ENCODE measurements at places on chromosomes 13 and 19. TPM values are rescaled to one million over a fixed set of nuclear protein-coding genes. Genes with fewer than 3 reads are reported as not detected.
A peak's percentile ranks its signal among the peaks of the same experiment; 100 is the strongest.

GRCh38 chr13:59280297-59280696 is 883.4 kb downstream of the DIAPH3 start:
- no peak overlapping the region for H3K4me3 ChIP-seq
- no peak overlapping the region for H3K27ac ChIP-seq
- DNase-seq = no peak
- no peaks in the 10 kb centered on the region for H3K27me3 ChIP-seq
- H3K4me1 ChIP-seq = no peaks in the 10 kb centered on the region

DNA sequence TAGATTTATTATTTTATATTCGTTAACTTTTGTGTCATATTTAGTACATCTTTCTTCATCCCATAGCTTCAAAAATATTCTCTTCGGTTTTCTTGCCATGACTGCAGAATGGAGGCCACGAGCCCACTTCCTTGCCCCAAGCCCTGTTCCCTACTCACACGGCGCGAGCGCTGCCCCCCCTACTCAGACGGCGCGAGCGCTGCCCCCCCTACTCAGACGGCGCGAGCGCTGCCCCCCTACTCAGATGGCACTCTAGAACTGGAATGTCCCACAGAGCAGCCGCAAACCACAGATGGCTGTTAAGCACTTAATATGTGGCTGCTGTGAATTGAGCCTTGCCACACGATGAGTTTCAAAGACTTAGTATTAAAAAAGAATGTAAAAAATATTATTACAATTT is 102.2 kb upstream of the PEG3 start:
- H3K27me3 ChIP-seq = no peaks in the 10 kb centered on the region
- H3K36me3 ChIP-seq = no peaks in the 10 kb centered on the region
- H3K4me3 ChIP-seq = no peak overlapping the region
- peak; percentile 48 for DNase-seq

DNA sequence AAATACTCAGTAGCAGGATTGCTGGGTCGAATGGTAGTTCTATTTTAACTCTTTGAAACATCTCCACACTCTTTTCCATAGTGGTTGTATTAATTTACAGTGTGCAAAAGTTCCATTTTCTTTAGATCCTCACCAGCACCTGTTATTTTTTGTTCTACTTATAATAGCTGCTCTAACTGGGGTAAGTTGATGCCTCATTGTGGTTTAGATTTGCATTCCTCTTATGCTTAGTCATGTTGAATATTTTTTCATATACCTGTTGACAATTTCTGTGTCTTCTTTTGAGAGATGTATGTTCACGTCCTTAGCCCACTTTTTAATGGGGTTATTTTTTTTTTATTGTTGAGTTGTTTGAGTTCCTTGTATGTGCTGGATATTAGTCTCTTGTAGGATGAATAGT is 144.6 kb downstream of the NBEA start:
- H3K27me3 ChIP-seq = no peaks in the 10 kb centered on the region
- no peaks in the 10 kb centered on the region for H3K36me3 ChIP-seq
- no peaks in the 10 kb centered on the region for H3K4me1 ChIP-seq
- no peak for DNase-seq

- H3K4me3 ChIP-seq = no peak overlapping the region
- H3K4me1 ChIP-seq = no peaks in the 10 kb centered on the region
- no peak for DNase-seq
- no peak overlapping the region for H3K27ac ChIP-seq
Measured at GRCh38 chr13:60074397-60074796, 89.3 kb downstream of the DIAPH3 start.

GRCh38 chr13:49690133-49690994 is 922 bp downstream of the EBPL start:
- H3K36me3 ChIP-seq = no peaks in the 10 kb centered on the region
- DNase-seq = no peak
- H3K4me3 ChIP-seq = peak overlapping the region; percentile 79
- H3K27ac ChIP-seq = no peak overlapping the region
- no peaks in the 10 kb centered on the region for H3K4me1 ChIP-seq
- H3K27me3 ChIP-seq = no peaks in the 10 kb centered on the region

DNA sequence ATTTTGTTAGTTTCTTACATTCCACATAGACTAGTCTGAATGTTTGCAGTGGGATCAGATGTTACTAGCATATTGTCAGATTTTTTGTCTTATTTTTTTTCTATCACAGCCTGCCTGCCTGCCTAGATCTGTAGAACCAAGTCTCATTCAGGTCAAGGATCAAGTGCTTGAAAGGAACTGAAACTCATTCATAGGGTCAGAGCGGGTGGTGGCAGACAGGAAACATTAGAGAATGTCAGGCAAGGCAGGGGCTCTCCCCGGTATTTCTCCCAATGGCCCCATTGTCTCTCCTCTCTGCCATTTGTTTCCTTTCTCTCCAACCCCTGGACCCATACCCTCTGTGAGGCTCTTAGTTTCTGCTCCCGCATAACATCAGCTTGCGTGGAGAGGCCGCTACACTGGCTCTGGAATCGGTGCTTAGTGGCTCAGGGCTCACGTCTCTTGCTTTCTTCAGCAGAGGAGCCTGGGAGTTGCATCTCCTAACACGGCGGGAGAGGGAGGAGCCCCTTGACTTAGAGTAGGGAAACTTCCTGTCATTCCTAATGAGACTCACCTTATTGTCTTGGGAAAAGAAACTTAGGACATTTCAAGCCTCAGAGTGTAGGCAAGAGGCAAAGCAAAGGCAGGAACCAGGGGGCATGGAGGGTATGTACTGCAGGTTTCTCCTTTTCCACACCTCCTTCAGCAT is 35.6 kb upstream of the SPATA13 start:
- no peak overlapping the region for H3K4me3 ChIP-seq
- no peak for DNase-seq
- no peak overlapping the region for H3K27ac ChIP-seq
- no peaks in the 10 kb centered on the region for H3K27me3 ChIP-seq
- no peaks in the 10 kb centered on the region for H3K36me3 ChIP-seq

GRCh38 chr13:104297075-104297474 is 1230.9 kb upstream of the SLC10A2 start:
- DNase-seq = no peak
- no peaks in the 10 kb centered on the region for H3K4me1 ChIP-seq
- H3K27me3 ChIP-seq = no peaks in the 10 kb centered on the region
- no peaks in the 10 kb centered on the region for H3K36me3 ChIP-seq
- no peak overlapping the region for H3K27ac ChIP-seq

GRCh38 chr13:45629940-45630339 is 14.4 kb upstream of the ERICH6B start:
- H3K4me3 ChIP-seq = no peak overlapping the region
- H3K36me3 ChIP-seq = no peaks in the 10 kb centered on the region
- no peaks in the 10 kb centered on the region for H3K27me3 ChIP-seq
- no peaks in the 10 kb centered on the region for H3K4me1 ChIP-seq
- DNase-seq = no peak
- H3K27ac ChIP-seq = no peak overlapping the region

- no peak overlapping the region for H3K27ac ChIP-seq
- no peaks in the 10 kb centered on the region for H3K27me3 ChIP-seq
- no peak for DNase-seq
- H3K4me1 ChIP-seq = no peaks in the 10 kb centered on the region
Measured at GRCh38 chr13:94122300-94122915, 357.1 kb downstream of the DCT start.

GRCh38 chr13:33388286-33388998 is 102.9 kb upstream of the STARD13 start:
- H3K27me3 ChIP-seq = no peaks in the 10 kb centered on the region
- no peak overlapping the region for H3K4me3 ChIP-seq
- H3K27ac ChIP-seq = no peak overlapping the region
- no peaks in the 10 kb centered on the region for H3K4me1 ChIP-seq
- H3K36me3 ChIP-seq = no peaks in the 10 kb centered on the region

DNA sequence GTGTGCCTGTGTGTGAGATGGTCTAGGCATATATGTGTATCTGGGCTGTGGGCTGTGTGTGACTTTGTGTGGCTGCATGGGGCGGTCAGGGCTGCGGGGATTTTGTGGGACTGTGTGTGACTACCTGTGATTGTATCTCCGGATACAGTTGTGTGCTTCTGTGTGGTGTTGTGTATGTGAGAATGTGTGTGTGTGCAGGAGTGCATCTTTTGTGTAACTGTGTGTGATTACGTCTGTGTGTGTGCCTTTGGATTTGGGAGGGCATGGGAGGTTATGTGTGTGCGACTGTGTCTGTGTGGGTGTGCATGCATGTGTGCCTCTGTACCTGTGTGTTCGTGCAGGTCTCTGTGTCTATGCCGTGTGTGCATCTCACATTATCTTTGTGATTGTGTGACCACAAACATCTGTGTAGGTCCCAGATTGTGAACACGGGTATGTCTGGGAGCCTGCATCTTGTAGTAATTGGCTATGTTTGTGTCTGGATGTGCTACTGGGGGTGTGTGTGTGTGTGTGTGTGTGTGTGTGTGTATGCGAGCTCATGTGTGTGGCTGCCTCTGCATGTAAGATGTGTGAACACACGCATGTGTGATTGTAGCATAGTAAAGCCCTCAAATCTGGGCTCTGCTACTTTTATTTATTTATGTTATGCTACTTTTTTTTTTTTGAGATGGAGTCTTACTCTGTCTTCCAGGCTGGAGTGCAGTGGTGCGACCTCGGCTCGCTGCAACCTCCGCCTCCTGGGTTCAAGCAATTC is 7.6 kb downstream of the EHD2 start:
- peak overlapping the region; percentile 87 for H3K27ac ChIP-seq
- H3K4me1 ChIP-seq = peaks cover 42% of the 10 kb centered on the region
- no peak overlapping the region for H3K4me3 ChIP-seq
- DNase-seq = no peak
- no peaks in the 10 kb centered on the region for H3K36me3 ChIP-seq

- no peaks in the 10 kb centered on the region for H3K4me1 ChIP-seq
- H3K27me3 ChIP-seq = no peaks in the 10 kb centered on the region
- H3K36me3 ChIP-seq = no peaks in the 10 kb centered on the region
- no peak overlapping the region for H3K4me3 ChIP-seq
- H3K27ac ChIP-seq = peak overlapping the region; percentile 17
Measured at GRCh38 chr19:11198769-11199424, 1.6 kb upstream of the KANK2 start.

GRCh38 chr13:73940098-73940497 is 194.1 kb downstream of the KLF12 start:
- no peaks in the 10 kb centered on the region for H3K27me3 ChIP-seq
- no peaks in the 10 kb centered on the region for H3K4me1 ChIP-seq
- no peak for DNase-seq
- no peak overlapping the region for H3K27ac ChIP-seq
- no peak overlapping the region for H3K4me3 ChIP-seq
- H3K36me3 ChIP-seq = no peaks in the 10 kb centered on the region

DNA sequence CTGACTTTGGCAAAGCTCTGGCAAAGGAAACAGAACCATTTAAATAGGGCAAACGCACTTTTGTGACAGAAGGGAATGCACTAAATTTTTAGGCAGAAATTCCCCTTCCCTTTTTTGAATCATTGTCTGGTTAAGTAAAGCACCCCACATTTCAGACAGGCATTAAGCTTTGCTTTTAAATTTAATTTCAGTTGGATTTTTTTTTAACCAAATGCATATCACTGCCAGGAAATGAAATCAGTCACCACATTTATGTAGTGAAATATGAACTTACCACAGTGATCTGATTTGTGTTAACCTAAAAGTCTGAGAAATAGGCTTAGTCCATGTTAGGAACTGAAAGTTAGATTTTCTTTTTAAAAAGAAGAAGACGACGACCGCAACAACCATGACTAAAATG is 10.8 kb downstream of the GPR183 start:
- H3K4me1 ChIP-seq = peaks cover 30% of the 10 kb centered on the region
- no peaks in the 10 kb centered on the region for H3K36me3 ChIP-seq
- H3K27ac ChIP-seq = no peak overlapping the region

GRCh38 chr13:73781384-73781783 is 352.8 kb downstream of the KLF12 start:
- no peak overlapping the region for H3K4me3 ChIP-seq
- H3K27ac ChIP-seq = no peak overlapping the region
- no peaks in the 10 kb centered on the region for H3K36me3 ChIP-seq
- H3K4me1 ChIP-seq = no peaks in the 10 kb centered on the region
- DNase-seq = no peak
- H3K27me3 ChIP-seq = no peaks in the 10 kb centered on the region

GRCh38 chr19:34109596-34109995 is 62.7 kb upstream of the LSM14A start:
- no peaks in the 10 kb centered on the region for H3K36me3 ChIP-seq
- H3K4me3 ChIP-seq = no peak overlapping the region
- DNase-seq = no peak
- no peak overlapping the region for H3K27ac ChIP-seq
- H3K4me1 ChIP-seq = no peaks in the 10 kb centered on the region
- H3K27me3 ChIP-seq = no peaks in the 10 kb centered on the region

DNA sequence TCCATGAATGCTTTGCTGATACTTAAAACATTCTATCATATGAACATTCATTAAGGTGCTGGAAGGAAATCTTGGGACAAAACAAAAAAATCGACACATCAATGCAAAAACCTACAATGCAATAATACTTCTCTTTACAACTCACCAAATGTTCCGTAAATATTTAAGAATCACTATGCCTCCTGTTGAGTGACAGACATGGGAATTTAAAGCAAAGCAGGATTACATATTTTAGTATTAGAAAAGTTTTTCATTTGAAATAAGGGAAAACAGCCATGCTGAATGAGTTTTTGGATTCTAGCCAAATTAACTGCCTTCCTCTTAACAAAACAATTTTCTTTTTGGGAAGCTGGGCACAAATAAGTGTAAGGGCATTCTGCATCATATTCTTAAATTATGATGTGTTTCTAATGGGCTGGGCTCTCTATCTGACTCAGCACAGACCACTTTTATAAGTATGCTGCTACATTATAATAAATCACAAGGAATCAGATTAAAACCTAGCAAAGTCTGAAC is 93.7 kb downstream of the RBM26 start:
- no peak overlapping the region for H3K27ac ChIP-seq
- no peak overlapping the region for H3K4me3 ChIP-seq
- no peaks in the 10 kb centered on the region for H3K27me3 ChIP-seq
- no peaks in the 10 kb centered on the region for H3K36me3 ChIP-seq
- DNase-seq = no peak

GRCh38 chr19:47699360-47699917 is 13.8 kb upstream of the EHD2 start:
- H3K27me3 ChIP-seq = no peaks in the 10 kb centered on the region
- H3K4me3 ChIP-seq = no peak overlapping the region
- DNase-seq = peak; percentile 30

FBXO27 gene
- 1.2 TPM for total RNA-seq

TMEM38A gene
- 2.3 TPM for total RNA-seq

RGL3 gene
- 5.6 TPM for total RNA-seq

IL4I1 gene
- total RNA-seq = not detected

RASGRP4 gene
- 2.5 TPM for total RNA-seq

TICAM1 gene
- 28.0 TPM for total RNA-seq

ZNF534 gene
- total RNA-seq = not detected

LGALS4 gene
- 2,847 TPM for total RNA-seq

RFPL4A gene
- total RNA-seq = not detected

ZNF723 gene
- not detected for total RNA-seq

SPRED3 gene
- total RNA-seq = 2.4 TPM
